Activated CD4-positive, alpha-beta memory T cell treated with anti-CD3 and anti-CD28 coated beads, Interleukin-2, amount 10 ng/mL, durations not matched to agents 7 days and 5 days (primary cell): ENCODE measurements at places on chromosomes 11 and 22.

DNA sequence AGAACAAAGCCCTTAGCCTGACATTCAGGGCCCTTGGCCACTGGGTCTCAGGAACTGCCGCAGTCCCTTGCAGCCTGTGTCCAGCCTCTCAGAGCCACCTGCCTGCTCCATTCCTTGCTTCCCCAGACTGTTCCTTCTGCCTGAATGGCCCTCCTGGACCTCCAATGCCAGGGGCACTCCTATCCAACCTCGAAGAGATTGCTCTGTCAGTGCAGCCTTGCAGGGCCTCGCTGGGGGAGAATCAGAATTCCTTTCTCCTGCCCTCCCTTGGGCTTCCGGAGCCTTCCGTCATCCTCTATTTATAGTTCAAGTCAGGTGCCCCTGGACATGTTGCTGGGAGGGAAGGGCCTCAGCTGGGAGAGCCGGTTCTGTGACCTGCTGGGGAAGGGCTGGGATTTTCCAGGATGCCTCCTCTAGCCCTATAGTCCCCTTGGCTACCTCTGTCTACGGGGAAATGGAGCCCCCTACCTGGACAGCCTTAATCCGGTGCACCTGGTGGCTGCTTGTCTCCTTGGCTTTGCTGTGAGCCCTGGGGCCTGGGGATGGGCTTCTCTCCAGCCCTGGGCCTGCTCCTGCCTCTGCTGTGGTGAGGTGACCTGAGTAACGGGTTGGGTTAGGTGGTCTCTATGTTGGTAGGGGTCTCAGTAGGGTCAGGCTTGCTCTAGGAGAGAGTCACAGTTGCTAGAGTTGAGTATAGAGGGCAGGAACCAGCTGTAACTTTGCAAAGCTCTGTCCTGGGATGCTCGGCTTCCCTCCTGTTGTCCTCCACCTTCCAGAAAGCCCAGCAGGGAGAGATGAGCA, 45.9 kb upstream of the SYT7 start:
- no peak for DNase-seq

DNA sequence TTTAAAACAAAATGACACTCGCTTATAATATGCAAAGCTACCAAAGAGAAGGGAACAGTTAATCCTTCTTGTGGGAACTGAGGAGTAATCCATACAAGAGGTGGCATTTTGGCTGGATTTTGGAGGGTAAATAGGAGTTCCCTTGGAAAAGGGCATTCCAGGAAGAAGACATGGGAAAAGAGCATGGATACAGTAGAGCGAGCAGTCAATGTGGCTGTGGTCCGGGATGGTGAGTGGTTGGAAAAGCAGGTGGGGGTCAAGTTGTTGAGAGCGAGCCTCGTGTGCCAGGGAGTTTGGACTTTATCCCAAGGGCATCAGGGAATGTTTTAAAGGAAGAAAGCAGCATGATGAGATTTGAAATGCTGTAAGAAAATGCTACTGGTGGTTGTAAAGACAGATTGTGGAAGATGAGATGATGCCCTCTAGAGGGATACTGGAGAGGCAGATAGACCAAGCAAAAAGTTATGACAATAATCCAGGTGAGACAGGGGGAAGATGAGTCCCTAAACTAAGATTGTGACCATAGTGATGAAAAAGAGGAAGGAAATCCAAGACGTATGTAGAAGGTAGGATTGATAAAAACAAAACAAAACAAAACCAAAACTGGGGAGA, 3.8 kb upstream of the MMP7 start:
- DNase-seq = no peak

DNA sequence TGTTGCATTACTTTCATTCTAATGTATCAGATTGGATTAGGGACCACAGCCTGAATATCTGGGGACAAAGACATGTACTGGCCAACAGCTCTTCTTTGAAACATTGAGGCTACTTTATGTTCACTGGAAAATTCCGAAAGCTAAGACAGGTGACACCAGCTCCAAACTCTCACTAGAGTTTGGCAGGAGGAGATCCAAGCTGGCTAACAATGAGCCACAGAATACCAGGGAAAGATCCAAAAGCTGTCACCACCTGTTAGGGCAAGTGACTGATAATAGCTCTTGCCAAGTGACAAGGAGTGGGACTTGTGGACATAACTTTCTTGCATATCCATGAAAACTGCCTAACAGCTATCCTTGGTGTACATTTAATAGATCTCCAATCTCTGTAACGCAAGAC, 333.3 kb downstream of the TTC28 start:
- no peak for DNase-seq

DNA sequence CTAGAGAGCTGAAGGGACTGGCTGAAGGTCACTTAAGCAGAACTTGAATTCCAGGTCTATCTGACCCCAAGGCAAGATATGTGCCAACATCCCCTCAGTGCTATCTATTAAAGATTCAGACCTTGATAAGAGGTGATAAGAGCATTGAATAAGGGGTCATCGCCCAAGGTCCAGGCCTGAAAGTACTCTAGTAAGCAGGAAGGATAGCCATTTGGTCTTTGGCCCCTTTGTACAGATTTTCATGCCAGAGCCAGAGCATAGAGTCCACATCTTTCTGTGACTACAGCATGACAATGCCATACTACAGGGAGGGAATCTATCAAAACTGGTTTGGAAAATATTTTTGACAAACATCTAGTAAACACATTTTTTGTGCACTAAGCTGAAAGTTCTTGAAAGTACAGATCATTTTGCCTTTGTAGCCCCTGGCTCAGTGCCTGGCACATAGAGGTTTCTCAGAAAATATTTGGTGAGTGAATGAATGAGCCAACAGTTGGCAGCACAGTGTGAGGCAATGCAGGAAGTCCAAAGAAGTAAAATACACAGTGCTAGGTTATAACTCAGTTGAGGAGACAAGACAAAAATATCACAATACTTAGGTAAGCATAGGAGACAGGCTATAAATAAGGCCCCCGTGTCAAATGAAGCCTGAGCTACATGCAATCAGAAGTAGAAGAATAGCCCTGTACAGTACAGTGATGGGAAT, 15.1 kb upstream of the RRAS2 start:
- no peak for DNase-seq

DNA sequence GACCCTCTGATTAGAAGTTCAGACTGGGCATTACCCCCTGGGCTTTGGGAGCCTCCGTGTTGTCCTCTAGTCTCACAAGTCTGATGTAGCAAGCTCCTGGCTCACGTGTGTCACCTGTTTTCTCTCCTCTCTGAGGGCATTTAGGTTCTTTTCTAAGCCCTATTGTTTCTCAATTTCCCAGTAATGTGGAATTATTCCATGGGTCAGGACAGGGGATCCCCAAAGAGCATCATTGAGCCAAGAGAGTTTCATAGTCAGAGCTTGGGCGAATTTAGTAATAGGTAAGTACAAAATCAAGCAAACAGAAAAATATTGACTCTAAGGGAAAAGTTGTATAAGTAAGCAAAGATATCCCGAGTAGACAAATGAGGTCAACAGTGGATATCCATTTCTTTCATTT, 57.3 kb downstream of the PPP6R2 start:
- DNase-seq = no peak

DNA sequence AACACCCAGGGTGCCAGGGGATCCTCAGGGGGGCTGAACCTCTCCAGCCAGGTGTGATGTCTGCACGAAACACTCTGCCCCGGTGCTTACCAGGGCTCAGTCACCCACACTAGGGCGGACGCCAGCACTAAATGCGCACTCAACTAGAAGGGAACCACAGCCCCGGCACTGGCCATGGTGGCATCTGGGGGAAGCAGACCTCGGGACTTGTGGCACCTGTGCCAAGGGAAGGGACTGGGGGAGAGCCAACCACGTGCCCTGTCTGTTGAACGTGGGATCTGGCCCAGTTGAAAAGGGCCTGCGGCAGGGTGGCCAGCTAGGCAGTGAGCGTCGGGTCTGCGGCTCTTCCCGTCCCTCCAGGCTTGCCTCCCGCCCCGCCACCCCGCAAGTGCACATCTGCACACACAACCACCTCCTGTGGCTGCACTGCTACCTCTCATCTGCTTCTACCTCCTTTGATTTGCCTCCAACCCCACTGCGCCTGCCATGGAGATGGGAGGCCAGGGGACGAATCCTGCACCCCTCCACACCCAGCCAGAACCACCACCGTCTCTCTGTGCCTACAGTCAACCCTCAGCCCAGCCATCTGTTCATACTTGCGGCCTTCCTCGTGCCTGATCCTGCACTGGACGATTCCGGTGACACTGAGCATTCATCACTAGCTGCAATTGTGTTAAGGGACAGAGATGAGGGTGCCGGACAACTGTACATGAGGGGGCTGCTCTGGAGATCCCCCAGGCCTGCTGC, 15.0 kb upstream of the MOB2 start:
- no peak for DNase-seq

DNA sequence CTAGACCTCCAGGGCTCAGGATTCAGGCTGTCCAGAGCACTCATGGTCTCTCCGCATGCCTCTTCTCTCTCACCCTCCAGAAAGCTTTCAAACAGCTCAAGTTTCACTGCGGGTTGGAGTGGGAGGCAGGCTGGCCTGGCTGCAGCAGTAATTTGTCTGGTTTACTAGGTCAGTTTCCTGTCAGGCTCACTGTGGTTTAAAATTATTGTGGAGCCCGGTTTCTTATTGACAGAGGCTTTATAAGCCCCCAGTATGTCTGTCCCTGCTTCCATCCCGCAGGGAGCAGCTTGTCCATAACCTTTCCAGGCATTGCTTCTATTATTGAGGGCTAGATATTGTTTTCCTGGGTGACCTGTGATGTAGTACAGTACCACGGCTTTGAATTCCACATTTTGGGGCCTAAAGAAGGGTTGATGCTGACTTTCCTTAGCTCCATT, 235.3 kb upstream of the SORL1-AS1 start:
- DNase-seq = no peak

GRCh38 chr11:17734418-17734911, at the start of gene KCNC1:
Gene KCNC1, plus strand, starts transcription at chr11:17734781. Its CDS starts 1,222 bp downstream, at chr11:17736003.
- DNase-seq = no peak

- DNase-seq = no peak
Measured at GRCh38 chr11:17607083-17607429, 60.0 kb downstream of the OTOG start.

DNA sequence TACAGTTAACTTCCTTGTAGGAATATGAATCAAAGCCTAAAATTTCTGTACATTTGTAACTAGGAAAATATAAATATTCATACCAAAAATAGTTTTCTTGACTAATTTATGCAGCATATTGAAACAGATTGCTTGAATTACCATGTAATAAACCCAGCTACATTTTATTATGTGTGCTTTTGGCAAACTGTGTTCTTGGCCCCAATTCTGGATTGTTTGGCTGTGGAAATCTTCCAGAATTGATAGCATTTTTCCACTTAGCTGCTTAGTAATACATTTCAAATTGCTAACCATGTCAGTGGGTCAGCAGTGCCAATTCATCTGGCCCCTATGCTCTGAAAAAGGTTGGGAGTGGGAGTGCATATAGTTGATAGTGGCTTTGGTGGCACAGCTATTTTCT, 32.3 kb downstream of the PDHX start:
- DNase-seq = no peak

DNA sequence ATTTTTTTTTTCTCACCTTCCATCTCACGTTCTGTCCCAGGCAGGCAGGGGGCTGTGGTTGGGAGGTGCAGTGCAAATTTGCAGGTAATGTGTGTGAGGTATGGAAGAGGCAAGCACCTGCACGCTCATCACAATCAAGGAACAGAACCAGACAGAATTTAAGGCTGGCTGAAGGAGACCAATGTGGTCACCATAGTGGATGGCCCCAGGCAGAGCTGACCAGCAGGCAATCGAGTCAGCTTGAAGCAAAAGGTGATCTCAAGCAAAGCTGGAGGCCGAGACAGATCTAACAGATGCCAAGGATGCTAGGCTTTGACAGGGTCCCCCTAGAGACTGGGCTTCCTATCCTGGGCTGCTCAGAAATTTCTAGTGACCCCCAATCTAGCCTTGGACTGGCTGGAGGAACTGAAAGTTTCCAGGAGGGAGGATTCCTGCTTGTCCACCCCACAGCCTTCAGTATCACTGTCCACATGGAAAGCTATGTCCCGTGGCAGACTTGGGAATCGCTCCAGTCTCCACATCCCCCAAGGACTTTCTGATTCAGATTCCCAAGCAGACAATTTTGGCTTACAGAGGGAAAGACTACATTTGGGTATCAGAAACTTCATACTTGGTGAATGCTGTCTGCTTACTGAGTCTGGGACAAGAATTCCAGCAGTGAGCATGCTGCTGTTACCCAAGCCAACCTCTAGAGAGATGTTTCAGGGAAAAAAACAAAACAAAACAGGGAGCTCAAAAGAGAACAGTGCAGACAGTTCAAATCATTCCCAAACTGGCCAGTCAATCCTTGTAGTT, 9.0 kb upstream of the MICAL3 start:
- DNase-seq = no peak

- no peak for DNase-seq
Measured at GRCh38 chr11:130261571-130261970, 53.1 kb downstream of the ZBTB44 start.

- no peak for DNase-seq
Measured at GRCh38 chr11:1251236-1251770, 28.4 kb downstream of the MUC5B start.

DNA sequence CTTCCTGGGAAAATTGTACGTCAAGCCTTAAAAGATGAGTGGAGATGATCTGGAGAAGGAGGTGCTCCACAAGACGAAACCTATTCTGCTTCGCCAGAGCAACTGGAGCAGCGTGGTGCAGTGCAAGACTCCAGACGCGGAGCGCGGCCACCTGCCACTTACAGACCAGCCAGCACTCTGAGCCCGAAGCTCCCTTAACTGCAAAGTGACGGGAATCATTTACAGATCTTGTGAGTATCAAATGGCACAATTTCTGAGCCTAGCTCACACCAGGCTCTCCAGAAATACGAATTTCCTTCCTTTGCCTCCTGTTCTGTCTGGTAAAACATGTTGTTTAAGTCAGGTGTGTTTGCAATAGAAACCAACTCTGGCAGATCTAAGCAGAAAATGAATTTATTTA, 369.3 kb downstream of the CADM1 start:
- DNase-seq = no peak

- no peak for DNase-seq
Measured at GRCh38 chr11:12245091-12245490, 132.3 kb upstream of the PARVA start.

GRCh38 chr11:24233041-24233440, 263.8 kb upstream of the LUZP2 start:
- DNase-seq = no peak

DNA sequence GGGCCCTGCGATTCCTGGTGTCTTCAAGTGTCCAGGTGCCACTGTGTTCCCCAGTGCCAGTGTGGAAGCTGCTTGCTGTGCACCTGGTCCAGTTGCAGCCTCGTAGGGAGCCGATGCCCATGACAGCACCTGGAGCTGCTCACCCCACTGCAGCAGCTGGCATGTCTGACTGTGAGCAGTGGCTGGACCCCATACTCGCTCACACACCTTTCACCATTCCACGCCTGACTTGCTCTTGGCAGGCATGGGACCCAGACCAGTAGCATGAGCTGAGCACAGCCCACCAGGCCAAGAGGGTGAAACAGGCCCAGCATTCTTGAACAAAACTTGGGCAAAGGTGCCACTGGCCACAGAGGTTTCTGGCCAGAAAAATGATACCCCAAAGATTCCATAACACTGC, 124.5 kb upstream of the THY1 start:
- DNase-seq = no peak

DNA sequence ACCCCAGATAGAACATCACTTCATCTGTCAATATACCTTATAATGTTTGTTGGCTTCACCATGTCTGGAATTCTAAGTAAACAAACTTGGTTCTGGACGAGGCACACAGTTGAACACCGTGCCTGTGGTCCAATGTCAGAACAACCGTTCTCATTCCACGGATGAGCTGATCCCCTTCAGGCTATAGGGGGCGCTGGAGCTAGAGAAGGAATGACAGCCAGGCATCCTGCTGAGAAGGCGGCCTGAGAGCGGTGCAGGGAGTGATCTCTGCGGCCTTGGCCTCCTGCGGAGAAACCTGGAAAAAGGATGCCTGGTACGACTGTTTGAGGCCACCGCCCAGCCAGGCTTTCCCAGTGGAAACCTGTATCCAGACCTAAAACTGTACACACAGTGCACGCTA, 48.7 kb downstream of the FDX1 start:
- no peak for DNase-seq
